ENCODE measurements at places on chromosomes 11 and 22.

DNA sequence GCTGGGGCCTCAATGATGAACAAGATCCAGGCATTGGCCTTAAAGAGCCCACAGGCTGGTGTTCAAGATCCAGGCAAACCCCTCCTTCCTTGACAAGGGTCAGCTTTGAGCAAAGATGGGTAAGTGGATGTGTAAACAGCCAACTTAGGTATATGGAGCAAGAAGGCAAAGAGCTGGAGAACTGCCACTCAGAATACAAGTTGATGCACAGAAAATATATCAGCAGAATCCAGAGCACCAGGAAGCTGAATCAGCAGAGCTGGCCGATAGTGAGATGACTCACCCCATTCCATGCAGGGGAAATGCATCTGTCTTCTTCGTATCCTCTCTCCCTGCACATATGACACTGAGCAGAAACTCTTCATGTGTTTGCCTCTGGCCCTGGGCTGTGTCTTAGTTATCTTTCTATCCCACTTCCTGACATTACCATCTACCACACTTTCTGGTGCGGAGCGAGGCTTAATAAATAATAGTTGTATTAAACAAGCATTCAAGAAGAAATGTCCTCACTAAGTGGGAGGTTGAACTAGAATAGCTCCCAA lies 57.8 kb downstream of the ENDOD1 start:
- no peak for DNase-seq

- DNase-seq = no peak
These were observed 73.0 kb upstream of the SHISAL1 start for GRCh38 chr22:44385781-44386180.

DNA sequence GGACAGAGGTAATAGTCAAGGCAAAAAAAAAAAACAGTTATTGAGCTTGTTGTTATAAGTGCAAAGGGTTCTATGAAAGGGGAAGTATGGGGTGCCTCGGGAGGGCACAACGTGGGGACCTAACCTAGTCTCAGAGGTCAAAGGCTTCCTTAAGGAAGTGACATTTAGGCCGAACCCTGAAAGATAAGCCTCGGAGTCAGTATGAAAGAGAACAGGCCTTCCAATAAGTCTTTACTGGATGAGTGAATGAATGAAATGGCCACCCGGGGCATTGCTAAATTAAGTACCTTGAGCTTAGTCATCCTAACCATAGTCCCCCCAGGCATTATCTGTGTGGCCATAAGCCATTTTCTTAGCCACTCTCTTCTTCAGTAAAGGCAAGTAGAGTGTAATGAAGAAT lies 19.7 kb downstream of the FLI1 start:
- DNase-seq = no peak

DNA sequence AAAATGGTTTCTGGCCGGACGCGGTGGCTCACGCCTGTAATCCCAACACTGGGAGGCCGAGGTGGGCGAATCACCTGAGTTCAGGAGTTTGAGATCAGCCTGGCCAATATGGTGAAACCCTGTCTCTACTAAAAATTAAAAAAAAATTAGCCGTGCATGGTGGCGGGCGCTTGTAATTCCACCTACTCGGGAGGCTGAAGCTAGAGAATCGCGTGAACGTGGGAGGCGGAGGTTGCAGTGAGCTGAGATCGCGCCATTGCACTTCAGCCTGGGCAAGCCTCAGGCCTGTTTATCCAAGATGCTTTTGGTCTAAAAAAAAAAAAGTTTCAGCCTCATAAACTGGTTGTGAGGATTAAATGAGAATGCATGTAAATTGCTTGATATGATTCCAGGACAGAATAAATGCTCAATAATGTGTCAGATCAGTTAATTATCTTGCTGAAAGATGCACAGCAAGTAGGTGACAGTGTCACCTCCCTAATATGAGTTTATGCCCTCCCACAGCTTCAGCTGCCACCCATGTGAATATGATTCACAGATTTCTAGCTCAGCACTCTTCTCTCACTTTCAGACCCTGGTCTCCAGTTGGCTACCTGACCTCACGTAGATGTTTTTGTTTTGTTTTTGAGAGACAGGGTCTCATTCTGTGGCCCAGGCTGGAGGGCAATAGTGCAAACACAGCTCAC lies 1.1 kb upstream of the ALG8 start:
- no peak for DNase-seq

GRCh38 chr22:41445129-41446056 lies 1.2 kb downstream of the TOB2 start:
- no peak for DNase-seq

DNA sequence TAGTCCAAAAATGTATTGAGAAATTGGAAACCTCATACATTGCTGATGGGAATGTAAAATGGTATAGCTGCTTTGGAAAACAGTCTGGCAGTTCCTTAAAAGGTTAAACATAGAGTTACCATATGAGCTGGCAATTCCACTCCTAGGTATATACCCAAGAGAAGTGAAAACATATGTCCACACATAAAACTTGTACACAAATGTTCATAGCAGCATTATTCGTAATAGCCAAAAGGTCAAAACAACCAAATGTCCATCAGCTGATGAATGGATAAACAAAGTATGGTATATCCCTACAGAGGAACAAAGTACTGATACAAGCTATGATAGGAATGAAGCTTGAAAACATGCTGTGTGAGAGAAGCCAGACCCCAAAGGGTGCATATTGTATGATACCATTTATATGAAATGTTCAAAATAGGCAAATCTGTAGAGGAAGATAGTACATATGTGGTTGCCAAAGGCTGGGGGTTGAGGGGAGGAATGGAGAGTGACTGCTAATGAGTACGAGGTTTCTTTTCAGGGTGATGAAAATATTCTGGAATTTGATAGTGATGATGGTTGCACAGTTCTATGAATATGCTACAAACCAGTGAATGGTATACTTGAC lies 85.8 kb downstream of the ZBTB16 start:
- DNase-seq = no peak

DNA sequence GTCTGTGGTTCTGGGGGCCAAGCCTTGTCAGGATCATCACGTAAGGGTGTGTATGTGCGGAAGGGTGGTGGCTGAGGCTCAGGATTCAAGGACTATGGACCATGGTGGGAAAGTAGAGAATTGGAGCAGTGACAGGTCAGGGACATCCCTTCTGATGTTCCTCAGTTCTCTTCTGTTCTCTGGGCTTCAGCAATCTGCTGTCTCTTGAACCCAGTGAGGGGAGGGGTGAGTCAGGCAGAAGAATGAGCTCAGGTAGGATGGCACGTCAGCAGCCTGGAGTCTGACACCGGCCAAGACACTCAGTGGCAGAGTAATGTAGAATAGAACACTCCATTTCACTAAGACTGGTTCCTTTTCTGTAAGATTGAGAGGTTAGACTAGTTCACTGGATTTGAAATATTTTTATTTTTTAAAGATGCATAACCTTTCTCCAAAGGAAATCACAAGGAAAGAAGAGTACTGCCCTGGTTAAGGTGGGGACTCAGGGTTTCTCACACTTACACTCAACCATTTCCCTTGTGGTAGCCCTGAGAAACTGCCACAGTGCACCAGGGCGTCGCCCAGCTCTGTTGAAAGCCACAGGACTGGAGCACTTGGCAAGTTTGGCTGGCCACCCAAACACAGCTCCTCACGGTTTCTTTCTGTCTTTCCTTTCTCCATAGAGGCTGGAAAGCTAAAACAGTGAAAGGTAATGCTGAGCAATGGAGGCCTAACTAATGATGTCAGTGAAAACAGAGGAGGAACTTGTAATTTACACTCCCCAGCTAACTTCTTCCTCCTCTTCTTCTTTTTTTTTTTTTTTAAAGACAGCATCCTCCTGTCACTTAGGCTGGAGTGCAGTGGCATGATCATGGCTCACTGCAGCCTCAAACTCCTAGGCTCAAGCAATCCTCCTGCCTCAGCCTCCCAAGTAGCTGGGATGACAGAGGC lies 23.1 kb upstream of the MICAL2 start:
- no peak for DNase-seq

DNA sequence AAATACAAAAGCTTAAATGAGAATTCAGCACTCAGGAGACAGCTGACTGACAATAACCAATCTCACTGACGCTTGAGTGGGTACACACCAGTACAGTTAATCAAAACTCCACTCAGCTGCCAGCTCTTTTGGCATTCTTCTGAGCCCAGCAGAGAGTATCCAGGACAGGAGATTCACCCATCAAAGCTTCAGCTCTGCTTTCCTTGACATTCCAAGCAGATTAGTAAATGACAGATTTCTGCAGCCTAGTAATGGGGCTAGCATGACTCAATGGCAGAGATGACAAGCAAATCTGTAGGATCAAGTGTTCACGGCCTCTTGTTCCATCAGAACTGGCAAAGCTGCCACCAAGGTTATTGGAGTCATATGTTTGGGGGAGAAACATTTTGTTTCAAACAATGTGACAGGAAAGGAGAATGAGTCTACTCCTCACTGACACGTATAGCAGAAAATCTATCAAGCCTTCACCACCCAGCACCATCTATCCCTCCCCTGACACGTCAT lies 420.0 kb downstream of the DYNC2H1 start:
- DNase-seq = no peak

GRCh38 chr11:132405728-132406127 lies 1035.3 kb downstream of the NTM start:
- no peak for DNase-seq

- no peak for DNase-seq
These were observed 138.1 kb downstream of the MAML2 start for GRCh38 chr11:96204721-96205459.

GRCh38 chr11:34558211-34558610 lies 44.6 kb upstream of the ELF5 start:
- DNase-seq = no peak

Measured in SHP77 treated with DMSO at 0.1 percent for 48 hours (cell line).